NCI-H345 (cell line): ENCODE measurements at places on chromosomes 4 and X.

- no peak for DNase-seq
Measured at GRCh38 chr4:87707279-87707918, 57.3 kb downstream of the DMP1 start.

DNA sequence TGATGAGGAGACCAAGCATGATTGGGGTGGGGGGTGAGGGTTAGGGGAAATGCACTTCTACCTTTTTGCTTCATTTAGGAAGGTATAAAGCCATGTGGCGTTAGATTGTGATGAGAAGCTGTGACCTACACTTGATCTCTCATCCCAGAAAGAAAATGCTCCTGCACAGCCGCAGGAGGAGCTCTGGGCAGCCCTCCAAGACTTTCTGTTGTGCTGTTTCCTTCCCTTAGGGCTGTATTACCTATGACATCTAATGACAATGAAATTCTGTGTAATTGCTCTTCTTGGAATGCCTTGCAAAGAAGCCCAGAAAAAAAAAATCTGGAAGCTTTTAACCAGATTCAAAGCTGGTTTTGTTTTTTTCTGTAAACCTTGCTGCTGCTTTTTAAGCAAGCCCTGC, 13.4 kb downstream of the PRPS2 start:
- DNase-seq = no peak

GRCh38 chrX:76127341-76127740, 45.5 kb upstream of the PBDC1 start:
- no peak for DNase-seq

DNA sequence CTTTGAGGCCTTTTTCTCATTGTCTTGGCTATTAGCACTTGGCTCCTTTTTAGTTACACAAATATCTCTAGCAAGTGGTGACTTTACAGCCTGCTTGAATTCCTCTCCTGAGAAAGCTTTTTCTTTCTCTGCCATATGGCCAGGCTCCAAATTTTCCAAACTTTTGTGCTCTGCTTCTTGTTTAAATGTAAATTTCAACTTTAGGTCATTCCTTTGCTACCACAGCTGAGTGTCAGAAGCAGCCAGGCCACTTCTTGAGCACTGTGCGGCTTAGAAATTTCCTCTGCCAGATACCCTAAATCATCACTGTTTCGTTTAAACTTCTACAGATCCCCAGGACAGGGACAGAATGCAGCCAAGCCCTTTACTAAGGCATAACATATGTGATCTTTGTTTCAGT, 222.4 kb downstream of the FBXO8 start:
- DNase-seq = no peak

- no peak for DNase-seq
Measured at GRCh38 chr4:65825116-65825753, 154.9 kb upstream of the EPHA5 start.

GRCh38 chr4:74376888-74377483, 12.0 kb downstream of the EREG start:
- DNase-seq = no peak

GRCh38 chr4:18961879-18962278, 940.3 kb upstream of the LCORL start:
- no peak for DNase-seq

DNA sequence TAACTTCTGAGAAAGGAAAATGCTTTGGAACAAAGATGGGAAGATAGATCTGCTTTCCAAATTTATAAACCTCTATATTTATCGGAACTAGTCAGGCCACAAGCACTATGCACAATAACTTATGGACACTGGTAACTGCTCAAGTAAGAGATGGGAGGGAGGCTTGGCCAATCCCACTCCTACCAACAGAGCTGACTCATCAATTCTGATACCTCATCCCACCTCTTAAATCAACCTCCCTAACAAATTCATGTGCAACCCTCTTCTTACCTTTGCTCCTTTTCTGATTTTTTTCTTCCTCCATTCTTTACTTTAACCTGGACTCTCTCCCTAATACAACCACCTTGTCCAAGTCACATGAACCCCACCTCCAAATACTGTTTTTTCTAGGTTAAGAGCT, 289.9 kb upstream of the FAM241A start:
- no peak for DNase-seq

DNA sequence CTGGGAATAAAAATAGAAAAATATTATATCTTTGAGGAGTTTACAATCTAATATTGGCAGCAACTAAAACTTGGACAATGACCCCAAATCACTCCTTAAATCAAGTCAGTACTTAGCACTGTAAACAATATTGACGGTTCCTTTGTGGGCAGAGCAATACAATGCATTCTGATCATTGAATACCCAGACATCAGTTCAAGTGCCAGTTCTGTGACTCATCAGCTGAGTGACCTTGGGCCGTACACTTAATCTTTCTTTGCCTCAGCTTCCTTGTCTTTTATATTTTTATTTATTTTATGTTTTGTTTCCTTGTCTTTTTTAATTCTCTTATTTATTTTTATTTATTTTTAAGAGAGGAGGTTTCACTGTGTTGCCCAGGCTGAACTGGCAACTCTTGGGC, 112.2 kb upstream of the ANXA3 start:
- no peak for DNase-seq

GRCh38 chrX:134520860-134521390, 61.0 kb downstream of the HPRT1 start:
- peak; percentile 22 for DNase-seq

DNA sequence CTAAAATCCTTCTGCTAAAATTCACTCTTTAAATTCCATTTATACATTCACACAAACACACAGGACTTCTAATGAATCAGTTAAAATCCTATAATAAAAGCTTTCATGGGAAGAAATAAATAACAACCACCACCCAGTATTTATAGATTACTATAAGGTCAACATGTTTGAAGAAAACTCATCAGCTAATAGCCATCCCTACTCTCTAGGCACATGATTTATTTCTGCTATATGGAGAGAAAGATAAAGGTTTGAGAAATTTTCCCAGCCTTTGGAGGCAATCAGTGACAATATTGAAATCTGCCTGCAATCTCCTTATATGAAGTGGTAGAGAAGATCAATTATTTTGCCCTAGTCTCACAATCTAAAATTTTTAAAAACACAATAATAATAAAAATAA, 1038.9 kb upstream of the DIAPH2 start:
- DNase-seq = no peak

- DNase-seq = no peak
Measured at GRCh38 chr4:36292556-36293188, 11.3 kb downstream of the DTHD1 start.

GRCh38 chrX:72176981-72177380, 4.6 kb upstream of the PIN4 start:
- DNase-seq = no peak

DNA sequence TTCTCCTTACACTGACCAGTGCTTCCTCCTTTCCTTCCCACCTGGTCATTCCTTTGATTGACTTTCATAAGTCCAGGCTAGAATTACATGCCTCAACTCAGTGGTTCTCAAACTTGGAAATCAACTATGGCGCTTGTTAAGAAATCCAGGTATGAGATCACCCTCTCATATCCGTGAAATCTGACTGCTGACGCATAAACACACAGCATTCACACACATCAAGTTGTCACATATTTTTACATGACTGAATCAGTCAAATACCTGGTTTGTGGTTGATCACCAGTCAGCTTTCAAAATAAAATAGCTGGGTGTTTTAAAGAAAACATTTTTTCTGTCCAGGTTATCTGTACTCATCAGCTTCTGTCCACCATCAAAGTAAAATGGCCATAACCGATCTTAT, 433.5 kb downstream of the AFF2 start:
- no peak for DNase-seq

DNA sequence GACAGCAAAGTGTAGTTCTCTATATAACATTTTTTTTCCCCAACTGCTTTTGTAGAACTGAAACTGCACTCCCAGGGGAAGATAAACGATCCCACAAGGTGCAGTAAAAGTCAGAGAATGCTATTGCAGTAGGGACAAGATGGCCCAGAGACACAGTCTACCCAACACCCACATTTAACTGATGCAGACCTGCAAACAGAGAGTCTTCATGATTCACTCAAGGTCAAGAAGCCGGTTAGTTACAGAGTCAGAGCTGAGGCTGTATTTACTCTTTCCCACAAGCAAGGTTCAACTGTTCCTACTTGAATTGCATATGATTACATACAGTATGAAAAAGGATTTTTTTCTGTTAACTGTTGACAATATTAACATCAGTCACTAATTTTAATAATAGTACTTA, 654.6 kb downstream of the IL1RAPL1 start:
- DNase-seq = no peak

DNA sequence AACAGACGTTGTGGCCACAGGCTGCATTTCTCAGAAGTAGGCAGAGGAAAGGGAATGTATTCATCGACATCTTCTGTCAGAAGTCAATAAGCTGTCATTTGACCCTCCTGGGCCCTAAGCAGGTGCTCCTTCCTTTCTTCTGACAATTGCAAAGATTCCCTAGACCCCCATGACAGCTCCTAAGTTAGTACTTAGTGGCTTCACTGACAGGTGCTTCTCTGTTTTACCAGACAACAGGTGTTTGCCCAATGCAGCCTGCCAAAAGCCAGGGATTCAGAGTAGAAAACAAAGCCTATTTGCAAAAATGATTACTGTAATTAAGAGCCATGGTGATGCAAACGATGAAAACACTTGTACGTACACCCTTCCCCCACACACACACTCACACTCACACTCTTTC, 7.5 kb upstream of the FGF5 start:
- peak; percentile 25 for DNase-seq

GRCh38 chr4:48620831-48621230, 130.8 kb downstream of the ZAR1 start:
- DNase-seq = no peak

- DNase-seq = no peak
Measured at GRCh38 chr4:10747186-10747585, 62.6 kb upstream of the CLNK start.

DNA sequence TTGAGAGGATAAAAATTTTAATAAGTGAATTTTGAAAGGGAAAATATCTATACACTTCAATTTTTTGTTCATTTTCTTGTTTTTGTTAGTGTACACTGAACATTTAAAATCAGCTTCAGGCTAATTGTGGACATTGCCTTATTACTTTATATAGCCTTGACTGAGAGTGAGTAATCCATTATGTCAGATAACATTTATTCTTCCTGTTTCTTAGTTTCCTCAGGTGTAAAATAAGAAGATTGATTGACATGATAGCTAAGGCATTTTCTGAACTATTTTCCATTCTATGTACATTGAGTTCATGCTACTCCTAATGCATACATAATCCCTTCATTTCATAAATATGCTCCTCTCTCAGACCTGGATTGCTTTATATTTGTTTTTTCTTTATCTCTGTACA, 607.3 kb upstream of the AADAT start:
- DNase-seq = no peak

- DNase-seq = no peak
Measured at GRCh38 chrX:352181-352580, 33.6 kb upstream of the GTPBP6 start.

DNA sequence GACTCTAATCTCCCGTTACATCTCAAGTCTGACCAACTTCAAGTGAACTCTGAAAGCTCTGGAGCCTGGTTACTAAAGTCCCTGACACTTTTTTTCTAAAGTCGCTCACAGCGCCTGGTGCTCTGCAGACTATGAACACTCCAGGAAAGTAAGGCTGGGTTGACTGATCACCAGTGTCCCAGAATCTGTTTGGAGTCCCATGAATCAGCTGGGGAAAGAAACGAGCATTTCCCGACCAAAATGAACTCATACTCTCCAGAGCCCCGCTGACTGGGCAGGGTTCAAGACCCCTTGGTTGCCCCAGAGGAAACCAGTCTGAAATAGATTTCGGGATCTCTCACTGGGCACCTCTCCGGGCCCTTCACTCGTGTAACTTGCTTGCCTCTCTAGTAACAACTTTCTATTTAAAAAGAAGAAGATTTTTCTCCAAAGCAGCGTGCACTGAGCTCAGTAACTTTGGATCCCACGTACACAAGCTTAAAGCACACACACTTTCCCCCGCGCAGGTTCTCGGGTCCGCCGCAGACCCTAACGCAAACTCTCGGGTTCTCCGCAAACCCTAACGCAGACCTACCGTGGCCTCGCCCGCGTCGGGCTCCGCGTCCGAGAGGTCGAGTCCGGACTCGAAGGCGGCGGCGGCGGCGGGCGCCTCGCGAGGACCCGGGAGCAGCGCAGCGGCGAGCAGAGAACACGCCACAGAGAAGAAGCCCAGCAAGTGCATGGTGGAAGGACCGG, 964 bp downstream of the VEGFC start:
- DNase-seq = no peak

GRCh38 chr4:135434936-135435335, 1233.3 kb upstream of the PABPC4L start:
- no peak for DNase-seq

DNA sequence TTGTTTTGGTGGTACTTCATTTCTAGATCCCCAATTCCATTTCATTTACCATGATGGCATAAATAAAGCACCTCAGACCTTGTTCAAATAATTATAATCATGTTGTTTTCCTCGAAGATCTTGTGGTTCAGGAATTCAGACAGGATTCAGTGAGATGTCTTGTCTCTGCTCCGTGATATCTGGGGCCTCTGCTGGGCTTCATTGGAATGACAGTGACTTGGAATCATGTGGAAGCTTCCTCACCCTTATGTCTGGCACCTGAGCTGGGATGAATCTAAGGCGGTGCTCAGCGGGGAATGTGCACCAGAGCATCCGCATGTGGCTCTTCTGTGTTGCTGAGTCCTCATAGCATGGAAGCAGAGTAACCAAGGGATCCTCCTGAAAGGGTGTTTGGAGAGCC, 132.2 kb downstream of the VEGFC start:
- DNase-seq = no peak

DNA sequence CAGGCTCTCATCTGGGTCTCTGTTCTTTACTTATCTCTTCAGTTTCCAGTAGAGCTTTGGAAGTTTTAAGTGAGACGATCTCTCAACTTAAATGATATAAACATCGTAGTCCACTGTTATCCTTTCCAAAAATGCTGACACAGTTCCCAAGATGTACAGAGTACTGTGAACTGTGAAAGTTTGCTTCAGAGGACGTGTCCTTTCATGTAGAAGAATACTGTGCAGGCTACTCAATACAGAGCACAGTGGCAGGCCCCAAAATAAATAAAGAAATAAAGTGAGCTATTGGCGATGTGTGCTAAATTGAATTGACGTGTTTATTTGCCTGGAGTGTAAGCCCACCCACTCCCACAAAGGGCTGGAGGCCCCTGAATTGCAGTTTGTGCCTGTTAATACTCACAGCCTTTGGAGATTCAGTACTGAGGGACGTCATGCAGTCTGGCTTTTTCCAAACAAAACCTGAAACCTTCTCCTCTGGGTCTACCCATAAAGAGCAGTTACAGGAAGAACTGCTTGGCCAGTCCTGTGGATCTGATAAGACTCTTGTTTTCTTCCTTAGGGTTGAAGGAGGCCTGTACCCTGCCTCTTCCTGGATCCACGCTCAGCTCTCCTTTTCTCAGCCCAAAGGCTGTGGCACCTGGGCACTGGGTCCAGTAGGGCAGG, 66.1 kb downstream of the SOWAHB start:
- DNase-seq = no peak
